ENCODE measurements at places on chromosomes 3 and 15.

- no peak for DNase-seq
Measured at GRCh38 chr3:197028728-197029510, 698 bp downstream of the MELTF start.

DNA sequence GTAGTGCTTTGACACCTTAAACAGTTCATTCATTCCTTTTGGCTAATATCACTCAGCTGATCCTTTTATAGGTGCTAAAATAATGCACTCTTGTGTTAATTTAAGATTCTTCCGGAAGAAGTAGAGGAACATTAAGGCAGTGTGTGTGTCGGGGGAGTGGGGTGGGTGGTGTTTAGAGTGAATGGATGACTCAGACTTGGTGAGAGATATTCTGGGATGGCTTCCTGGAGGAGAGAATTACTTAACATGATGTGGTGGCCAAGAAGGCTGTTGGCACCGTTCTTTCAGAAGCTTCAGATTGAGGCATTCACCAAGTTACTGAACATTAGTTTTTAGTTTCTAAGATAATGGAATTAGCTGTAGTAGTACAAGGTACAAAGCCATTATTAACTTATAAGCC is 125.6 kb upstream of the ROPN1 start:
- no peak for DNase-seq

- no peak for DNase-seq
Measured at GRCh38 chr3:41163421-41163820, 35.9 kb upstream of the CTNNB1 start.

GRCh38 chr3:33377931-33378330 is 62.3 kb downstream of the UBP1 start:
- no peak for DNase-seq

- no peak for DNase-seq
Measured at GRCh38 chr3:74387111-74387735, 227.2 kb downstream of the CNTN3 start.

- DNase-seq, result no peak
Measured at GRCh38 chr3:17752876-17753631, 10.6 kb upstream of the TBC1D5 start.

- no peak for DNase-seq
Measured at GRCh38 chr3:197790033-197790432, 1.0 kb upstream of the LRCH3 start.

DNA sequence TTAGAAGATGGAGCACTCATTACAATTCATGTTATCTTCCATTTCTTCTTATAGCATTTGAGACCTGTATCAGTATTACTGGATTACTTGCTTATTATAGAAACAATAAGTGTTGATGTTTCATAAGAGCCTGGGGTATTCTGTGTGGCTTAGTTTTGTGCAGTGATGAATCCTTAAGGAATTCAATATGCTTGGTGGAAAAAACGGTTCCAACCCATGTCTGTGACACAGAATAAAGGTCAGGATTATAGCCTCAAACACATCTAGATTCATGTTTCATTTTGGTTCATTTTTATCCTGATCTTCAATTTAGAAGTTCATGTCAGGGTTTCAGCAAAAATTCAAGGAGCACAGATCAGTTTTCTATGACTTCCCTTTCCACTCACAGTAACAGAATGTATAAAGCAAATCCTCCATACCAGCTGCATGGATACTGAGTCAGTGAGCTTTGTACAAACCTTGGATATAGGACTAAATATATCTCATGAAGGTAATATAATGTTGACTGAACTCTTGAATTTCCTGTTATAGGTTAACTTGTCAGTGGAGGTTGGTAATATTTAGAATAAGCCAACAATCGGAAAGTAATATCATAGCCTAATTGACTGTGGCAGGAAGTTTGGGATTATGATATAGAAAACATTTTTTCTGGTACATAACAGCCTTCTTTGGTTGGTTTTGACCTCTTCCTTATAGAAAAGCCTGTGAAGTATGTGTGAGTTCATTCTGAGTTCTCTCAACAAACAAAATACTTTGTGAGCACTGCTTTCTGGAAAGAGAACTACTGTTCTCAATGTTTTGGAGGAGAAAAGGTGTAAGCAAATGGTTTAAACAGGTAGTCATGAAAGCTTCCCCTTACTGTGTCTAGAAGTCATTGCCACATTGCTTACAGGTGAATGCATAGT is 218.2 kb upstream of the TPM1 start:
- DNase-seq, result no peak

DNA sequence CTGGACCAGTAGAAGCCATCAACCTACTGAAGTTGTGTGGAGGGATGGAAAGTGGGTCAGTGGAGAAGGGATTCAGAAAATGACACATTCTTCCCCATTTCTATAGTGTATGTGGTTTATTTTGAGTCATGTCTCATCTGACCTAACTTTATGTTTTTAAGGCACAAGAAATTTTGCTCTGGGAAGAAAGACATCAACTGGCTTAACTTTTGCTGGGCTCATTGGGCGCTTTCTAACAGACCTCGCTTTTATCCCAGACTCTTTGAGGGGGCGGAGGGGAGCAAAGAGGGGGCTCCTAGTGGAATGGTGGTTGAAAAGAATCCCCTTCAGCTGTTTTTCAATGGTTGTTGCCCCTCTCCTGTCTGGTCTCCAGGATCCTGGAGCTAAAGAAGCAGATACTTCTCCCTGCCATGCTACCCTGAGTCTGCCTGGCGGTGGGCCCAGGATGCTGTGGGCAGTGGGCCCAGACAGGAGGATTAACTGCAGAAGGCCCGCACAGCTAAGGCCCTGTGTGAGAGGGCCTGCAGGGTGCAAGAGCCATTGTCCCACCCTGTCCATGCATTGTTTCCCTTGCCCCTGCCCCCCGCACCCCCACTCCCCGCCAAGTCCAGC is 14.5 kb downstream of the CSRNP1 start:
- no peak for DNase-seq

GRCh38 chr3:42926310-42926709 is 20.4 kb downstream of the ZNF662 start:
- DNase-seq, result no peak

DNA sequence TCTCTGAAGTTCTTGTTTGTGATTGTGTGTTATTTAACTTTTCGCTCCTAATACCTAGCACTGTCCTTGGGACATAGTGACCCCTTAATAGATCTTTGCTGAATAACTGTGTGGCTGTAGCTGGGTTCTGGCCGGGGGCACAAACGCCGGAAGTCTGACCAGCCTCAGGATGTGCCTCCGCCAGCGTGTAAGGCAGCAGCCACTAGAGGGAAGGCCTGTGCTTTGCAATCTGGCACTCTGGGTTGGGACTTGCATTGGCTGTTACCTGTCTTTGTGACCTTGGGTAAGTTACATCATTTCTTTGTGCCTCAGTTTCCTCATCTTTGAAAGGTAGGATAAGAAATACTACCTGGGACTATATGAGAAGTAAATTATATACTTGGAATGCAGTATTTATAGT is 158.7 kb downstream of the GHSR start:
- DNase-seq, result no peak

GRCh38 chr3:12017516-12017915 is 13.3 kb downstream of the SYN2 start:
- no peak for DNase-seq

DNA sequence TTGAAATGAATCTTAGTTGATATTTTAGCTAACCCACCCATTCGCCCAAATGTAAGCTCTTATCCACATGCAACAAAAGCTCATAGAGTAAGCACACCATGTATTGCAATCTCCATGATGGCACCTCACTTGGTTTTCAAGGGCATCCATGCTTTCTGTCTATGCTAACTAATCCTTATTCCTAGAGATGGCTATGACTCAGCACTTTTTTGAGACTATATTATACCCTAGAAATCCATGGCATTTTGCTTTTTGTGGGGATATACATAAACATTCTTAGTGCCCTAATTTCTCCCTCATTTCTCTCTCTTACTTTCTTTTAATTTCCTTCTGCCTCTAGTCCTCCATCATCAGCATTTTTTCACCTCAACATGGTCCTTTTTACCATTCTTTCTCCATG is 168.5 kb upstream of the STT3B start:
- no peak for DNase-seq
